ENCODE measurements at places on chromosomes 12 and 14.

- DNase-seq = no peak
Observed at GRCh38 chr12:105083031-105083430, 1.2 kb downstream of the ALDH1L2 start.

DNA sequence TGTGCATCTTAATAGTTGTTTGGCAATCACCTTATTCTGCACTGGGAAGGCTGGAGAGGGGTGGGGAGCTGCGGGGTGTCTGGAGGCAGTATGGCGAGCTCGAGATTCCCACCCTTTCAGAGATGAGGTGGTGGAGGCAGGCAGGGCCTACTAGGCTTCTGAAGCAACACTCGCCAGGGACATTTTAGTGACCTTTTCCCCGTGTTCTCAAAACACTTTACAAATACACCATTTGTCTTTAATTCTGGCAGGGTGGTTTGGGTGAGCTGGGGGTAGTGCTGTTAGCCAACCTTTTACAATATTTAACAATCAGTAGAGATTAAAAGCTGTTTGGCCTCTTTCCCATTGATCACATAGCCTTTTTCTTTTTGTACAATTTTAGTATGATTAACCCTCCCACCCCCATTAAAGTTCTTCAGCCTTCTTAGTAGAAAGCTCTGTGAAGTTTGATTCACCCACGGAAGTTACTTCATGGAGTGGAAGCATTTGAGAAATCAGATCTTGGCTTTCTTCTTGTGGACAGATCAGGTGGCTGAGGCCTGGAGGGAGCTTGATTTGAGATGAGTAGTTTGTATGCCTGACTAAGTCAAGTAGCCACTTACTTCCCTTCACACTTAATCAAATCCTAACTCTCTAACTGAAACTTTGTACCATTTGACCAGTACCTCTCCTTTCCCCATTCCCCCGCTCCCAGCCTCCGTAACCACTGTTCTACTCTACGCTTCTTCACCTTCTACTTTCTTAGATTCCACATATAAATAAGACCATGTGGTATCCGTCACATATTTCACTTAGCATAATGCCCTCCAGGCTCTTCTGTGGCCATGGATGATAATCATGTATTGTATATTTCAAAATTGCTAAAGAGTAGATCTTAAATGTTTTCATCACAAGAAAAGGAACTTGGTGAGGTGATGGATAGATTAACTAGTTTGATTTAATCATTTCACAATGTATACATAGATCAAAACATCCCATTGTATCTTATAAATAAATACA, 41.0 kb downstream of the TRAF3 start:
- DNase-seq = no peak

DNA sequence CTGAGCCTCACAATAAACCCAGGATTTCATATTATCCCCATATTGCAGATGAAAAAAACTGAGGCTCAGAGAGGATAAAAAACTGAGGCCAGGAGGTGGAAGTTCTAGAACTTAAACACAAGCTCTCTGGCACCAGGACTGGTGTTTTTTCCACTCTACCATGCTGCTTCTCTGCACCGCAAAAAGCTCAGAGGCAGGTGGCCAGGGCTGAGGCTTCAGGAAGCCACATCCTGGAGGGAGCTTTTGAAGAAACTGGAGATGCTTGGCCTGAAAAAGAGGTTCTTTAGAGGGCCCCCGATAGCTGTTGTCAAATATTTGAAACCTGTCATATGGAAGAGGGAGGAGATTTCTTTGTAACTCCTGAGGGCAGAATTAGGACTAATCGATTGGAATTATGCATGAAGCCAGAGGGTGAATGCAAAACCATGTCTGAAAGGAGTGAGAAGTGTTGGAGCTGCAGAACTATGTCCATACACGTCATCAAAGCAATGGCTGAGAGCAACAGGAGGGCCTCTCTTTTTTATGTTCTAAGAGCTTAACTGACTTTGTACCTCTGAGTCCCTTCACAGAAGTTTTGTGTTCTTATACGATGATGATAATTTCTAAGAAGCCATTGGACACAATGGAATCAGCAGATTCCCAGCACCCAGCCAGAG, 448.6 kb downstream of the FUT8 start:
- no peak for DNase-seq

GRCh38 chr12:73136386-73136785, 864.2 kb downstream of the TRHDE start:
- no peak for DNase-seq

DNA sequence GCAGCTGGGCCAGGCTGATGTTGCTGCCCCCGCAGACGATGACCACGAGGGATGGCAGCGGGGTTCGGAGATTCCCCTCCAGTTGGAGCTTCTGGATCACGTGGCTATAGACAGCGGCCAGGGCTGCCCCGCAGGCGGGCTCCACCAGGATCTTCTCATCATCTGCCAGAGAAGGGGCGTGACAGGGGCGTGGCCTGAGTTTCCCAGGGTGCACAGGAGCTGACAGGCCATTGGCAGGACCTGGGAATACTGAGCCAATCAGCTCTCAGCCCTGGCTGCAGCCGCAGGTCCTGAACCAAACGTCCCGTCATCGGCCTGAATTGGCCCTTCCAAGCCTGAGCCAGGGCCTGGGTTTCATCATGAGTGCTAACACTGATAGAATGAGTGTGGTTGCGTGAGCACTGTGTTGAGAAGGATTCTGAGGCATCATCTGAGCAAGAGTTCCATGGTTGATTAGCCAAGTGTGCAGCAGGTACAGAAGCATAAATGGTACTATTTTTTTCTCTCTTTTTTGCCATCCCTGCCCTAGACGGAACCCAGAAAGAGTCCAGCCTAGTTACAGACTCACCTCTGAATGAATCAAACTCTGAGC, 10.6 kb downstream of the SDS start:
- DNase-seq = no peak

GRCh38 chr12:101933866-101934514, 56.6 kb downstream of the DRAM1 start:
- DNase-seq = no peak

DNA sequence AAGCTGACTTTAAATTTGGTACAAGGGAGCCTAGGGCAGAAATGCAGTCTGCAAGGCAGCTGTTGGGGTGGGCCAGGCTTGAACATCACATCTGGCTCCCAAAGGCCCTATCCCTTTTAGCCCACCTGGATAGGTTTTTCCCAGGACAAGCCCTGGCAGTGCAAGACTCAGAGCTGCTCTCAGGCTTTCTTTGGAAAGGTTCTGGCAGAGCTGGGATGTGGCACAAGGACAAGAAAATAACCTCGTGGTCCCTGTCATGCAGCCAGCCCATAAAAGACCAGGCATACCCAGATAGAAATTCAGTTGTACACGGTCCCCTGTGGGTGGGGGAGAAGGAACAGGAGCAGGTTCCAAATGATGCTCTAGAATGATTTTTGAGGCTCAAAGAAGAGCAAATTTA, 206.9 kb downstream of the TTC7B start:
- DNase-seq = no peak

DNA sequence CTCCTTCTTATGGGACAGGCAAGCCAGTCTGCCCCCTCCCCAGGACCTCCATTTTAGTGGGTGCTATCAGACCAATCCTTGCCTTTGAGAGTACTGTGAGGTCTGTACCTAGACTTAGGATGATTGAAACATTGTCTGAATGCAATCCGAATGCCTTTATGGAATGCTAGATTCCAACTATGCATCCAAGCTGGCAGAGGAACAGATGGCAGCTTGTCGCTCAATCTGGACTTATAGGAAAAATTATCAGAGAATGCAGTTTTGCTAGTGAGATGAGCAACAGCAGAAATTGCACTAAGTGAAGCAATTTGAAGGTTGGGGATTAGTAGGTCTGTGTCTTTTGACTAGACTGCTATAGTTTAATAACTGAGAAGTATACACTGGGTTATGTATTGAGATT, 109.1 kb downstream of the DYRK2 start:
- DNase-seq = no peak

DNA sequence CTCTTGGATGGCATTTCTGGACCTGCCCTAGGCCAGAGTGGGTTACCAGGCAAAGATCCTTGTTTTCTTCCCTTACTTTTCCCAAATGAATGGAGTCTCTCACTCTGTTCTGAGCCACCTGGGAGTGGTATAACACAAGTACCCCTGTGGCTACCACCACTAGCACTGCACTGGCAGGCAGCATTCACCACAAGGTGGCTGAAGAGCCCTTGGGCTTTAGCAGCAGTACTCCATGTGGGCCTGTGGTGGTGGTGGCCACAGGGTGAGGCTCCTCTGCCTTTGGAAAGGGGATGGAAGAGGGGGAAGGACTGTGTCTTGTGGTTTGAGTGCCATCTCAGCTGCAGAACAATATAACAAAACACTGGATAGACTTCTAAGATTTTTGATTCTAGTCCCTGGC, 38.1 kb upstream of the LMNTD1 start:
- DNase-seq = no peak

- DNase-seq = no peak
Observed at GRCh38 chr12:26156201-26156871, 31.5 kb upstream of the BHLHE41 start.

- DNase-seq = no peak
Observed at GRCh38 chr14:100736269-100737180, 9.8 kb downstream of the DLK1 start.

DNA sequence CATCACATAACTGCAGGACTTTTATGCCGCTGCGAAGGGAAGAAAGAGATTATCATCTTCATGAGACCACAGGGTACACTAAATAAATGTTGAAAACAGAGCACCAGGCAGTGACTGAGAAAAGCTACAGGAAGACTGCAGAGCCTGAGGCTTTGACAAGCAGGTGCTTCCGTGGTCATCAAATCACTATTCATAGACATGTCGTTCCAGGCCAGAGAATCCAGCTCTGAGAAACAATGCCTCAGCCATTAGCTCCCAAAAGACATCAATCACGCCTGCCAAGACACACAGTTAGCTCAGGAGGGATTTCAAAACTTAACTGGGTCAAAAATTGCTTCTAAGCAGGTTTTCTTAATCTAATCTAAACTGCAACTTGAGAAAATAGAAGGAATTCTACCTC, 47.2 kb upstream of the GARIN6 start:
- no peak for DNase-seq

DNA sequence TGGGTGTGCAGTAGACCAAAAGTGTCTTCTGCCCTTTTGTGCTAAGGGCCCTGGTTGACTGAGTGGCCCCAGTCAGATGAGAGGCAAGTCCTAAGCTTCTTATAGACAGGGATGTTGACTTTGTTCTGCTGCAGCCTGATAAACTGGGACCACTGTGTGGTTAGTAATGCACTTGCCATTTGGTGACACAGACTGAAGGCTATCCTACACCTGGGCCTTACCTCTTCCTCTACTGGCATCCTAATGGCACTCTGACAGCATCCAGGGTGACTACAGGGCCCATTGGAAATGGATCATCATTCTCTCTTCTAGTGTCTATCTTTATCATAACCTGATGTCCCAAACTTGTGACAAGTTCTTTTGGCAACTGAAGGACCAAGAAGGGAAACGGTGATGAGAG, 3.3 kb downstream of the SDR39U1 start:
- DNase-seq = no peak

DNA sequence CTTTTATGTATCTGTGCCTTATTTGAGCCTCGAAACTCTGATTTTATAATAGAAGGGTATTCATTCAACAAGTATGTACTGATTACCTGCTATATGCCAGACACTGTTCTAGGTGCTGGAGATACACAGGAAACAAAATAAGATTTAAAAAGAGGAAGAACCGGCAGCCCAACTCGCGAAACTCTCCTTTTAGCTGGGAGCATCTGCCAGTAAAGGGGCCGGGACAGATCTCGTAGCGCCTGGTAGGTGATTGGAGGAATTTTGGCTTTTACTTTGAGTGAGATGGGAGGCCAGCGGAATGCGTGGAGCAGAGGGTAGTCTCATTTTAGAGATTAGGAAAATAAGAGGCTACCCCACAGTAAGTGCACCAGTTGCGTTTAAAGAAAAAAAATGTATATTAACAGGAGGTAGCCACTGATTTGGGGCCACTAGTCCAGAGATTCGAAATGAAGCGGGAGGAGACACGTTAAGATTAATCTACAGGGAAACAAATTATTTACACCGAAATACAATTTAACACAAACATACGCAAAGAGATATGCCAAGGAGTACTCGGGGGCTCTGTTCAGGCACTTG, 520 bp upstream of the MON2 start:
- peak; percentile 33 for DNase-seq

DNA sequence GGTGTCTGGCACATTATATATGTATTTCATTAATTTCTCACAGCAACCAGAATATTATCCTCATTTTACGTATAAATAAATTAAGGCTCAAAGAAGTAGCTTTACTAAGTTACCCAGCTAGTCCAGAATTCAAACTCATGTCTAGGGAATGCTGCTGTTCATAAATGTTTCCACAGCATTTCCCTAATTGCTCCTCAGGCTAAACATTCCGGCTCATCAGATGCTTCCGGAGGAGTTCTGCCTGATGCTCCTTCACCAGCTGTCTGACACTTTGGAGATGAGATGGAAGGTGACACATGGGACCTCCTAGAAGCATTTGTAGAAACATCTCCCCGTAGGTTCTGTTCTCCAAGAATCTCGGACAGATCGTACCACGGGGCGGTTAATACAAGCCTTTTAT, 12.1 kb downstream of the KRT85 start:
- no peak for DNase-seq

GRCh38 chr12:4147031-4147481, 126.5 kb upstream of the CCND2 start:
- DNase-seq = no peak

DNA sequence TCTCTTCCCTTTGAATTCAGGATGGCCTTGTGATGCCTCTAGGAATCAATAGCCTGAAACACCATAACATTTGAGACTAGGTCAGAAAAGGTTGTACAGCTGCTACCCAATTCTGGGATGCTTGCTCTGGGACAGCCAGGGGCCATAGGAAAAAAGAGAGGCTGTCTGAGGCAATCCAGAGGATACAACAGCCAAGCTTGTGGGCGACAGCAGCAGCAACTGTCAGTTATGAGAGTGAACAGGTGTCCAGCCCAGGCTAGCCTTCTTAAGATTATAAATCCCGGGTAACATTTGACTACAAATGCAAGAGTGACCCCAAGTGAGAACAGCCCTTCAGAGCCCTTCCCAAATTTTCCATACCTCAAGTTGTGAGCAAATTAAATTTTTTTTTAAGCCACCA, 11.1 kb downstream of the DCN start:
- DNase-seq = no peak

DNA sequence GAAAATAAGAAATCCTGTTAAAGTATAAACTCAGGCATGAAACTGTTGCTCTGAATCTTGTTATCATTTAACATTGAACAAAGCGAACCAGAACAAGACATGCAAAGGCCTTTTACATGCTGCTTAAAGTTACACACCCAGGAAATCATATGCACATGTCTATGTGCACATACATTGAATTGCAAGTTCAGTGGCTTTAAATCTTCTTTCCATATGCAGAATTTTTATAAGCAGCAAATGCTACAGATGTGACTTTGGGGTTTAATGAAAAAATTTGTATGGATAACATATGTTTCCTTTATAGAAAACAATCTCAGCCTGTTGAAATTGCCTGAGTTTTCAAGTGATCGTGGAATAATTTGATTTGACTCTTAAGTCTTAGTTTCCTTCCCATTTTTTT, 193.9 kb downstream of the AEBP2 start:
- DNase-seq = no peak

GRCh38 chr12:69284131-69284530, 44.8 kb downstream of the CPSF6 start:
- peak; percentile 32 for DNase-seq
